Colonic mucosa (tissue), 4 donors: ENCODE measurements at places on chromosomes 1 and 21.

- DNase-seq: no peak
Observed at GRCh38 chr1:153174624-153175023, 23.9 kb upstream of the SPRR2G start.

- no peak for DNase-seq
Observed at GRCh38 chr1:17507915-17508314, 31.6 kb upstream of the ARHGEF10L start.

GRCh38 chr1:99647490-99647889 lies 1.6 kb downstream of the PALMD start:
- no peak for DNase-seq

GRCh38 chr1:78760858-78761257 lies 111.2 kb downstream of the IFI44 start:
- no peak for DNase-seq

- no peak for DNase-seq
Observed at GRCh38 chr1:12085643-12086260, 22.6 kb downstream of the TNFRSF8 start.

- no peak for DNase-seq
Observed at GRCh38 chr1:112444269-112444668, 48.3 kb downstream of the CTTNBP2NL start.

- peak; percentile 95 for DNase-seq
Observed at GRCh38 chr1:246699095-246699735, 25.0 kb upstream of the SCCPDH start.

DNA sequence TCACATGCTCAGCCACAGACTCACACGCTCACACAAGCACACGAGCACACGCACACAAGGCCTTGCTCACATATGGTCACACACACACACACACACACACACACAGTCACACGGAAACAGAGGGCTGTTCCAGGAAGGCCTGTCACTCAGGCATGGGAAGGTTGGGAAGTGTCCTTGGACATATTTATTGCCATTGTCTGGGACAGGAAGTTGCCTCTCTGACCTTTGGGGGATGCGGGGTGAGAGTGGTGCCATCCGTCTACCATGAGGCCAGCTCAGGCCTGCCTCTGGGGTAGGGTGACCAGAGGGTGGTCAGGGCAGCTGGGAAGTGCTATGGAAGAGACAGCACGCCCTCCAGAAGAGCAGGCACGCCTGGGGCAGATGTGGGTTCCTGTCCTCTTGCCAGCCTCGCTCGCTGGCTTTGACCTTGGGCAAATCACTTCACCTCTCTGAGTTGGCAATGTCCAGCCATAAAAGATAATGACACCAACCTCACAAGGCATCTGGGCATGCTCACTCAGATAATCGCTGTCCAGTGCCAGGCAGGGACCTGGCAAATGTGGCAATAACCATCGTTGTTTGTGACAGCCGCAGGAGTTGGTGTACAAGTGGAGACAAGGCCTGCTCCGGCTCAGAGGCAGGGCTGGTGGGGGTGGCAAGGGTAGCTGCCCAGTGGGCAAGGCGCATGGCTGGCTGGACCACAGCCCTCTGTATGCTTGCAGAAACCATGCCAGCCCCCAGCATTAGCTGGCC lies 8.0 kb upstream of the GUCA2A start:
- peak; percentile 59 for DNase-seq

DNA sequence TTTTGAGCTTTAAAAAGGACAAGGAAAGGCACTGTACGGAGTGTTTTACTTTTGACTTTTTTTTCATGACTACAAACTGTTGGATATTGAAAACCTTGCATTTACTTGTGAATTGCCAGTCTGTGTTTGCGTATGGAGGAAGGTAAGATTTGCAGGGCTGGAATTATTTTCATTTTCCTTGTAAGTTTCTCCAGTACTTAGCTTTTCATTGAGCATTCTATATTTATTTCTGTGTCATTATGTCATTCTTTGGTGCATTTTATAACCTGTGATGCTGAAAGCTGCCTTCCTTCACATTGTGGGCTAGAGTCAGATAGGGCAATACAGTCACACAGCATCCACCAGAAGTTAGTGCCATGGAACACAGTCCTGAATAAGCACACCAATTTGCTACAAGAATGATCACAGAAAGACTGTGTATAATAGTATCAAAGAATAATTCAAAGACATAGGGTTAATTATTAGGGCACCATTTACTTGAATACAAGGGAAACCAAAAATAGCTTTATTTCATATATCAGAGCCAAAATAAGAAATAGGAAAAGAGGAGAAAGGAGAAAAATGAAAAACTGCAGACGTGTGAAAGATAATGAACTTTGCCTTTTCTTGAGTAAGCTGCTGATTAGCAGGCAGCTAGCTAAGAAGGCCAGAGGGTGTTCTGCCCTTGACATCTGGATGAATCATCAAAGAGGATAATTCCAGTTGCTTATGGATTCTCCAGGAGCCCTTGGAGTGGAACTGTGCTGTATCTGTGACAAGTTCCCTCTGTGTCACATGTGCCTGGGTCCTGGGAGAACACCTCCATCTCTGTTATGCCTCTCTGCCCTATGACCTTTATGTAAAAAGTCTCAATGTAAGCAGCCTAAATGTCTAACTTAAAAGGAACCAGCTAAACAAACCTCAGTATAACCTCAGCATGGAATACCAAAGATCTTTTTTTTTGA lies 8.0 kb upstream of the FAM20B start:
- peak; percentile 65 for DNase-seq

DNA sequence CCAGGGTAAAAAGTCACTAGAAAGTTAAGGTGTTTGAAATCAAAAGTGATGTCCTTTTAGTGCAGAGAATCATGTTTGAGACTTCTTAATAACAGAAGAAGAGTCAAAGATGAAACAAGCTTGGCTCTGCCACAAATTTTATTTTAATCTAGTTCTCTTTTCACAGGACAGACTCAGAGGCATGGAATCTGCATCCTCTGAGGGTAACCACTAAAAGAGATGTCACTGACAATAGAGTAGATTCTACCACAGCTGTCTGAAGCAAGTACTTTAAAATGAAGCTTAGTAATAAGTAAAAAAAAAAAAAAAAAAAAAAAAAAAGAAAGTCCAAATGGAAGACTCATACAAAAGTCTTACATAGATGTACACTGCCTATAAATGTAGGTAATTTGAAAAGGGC lies 519.7 kb upstream of the PRMT6 start:
- DNase-seq: no peak

DNA sequence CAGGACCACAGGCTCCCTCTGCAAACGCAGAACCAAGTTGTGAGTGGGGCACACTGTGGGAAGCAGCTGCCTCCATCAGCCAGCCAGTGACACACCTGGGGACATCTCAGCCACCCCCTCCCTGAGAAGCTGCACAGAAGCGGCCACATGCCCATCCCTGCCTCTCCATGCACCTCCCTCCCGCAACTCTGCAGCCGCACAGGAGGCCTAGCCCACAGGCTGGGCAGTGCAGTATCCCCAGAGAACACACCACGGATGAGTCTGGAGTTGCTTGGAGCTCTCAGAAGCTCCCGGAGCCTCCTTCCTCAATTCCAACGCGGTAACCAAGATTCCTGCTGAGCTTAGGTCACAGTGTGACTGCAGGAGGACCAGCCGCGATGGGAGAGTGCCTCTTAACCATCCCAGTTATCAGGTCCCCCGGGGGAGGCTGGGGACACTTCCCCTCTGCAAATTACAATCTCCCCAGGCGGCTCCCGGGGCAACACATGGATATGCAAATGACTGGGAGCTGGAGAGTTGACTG lies 1.2 kb upstream of the WNT3A start:
- no peak for DNase-seq

GRCh38 chr1:240878631-240879030 lies 266.7 kb upstream of the GREM2 start:
- DNase-seq: no peak

DNA sequence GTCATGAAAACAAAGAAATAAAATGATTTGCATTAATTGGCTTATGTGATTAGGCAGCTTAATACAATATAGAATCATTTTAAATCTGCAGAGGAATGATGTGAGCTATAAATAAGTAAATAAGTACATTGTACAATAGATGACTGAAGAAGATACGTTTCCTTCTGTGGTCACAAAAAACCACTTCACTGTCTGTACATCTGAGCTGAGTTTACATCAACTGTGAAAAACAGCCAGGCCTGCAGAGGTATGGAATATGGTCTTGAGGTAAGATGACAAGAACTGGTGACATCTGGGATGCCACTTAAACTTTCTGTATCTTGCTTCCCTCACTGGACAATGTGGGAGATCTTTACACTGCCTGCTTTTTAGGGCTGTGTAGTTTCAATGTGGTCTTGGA lies 130.0 kb upstream of the BEND5 start:
- no peak for DNase-seq

DNA sequence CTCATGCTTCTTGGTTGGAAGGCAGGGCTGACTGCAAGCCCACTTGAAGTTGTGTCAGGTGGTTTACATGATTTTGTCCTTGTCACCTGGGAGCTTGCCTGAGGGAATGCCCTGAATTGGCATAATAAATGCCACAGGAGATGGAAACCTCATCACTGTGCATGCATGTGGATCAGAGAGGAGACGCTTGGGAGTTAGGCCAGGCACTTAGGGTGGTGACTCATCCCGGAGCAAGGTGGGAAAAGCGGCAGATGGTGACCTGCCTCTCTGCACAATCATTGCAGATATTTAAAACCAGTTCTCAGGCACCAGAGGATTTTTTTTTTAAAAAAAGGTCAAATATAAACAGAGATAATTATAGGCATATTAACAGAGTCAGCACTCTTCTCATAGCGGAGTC lies 202.2 kb upstream of the KIAA0040 start:
- no peak for DNase-seq

DNA sequence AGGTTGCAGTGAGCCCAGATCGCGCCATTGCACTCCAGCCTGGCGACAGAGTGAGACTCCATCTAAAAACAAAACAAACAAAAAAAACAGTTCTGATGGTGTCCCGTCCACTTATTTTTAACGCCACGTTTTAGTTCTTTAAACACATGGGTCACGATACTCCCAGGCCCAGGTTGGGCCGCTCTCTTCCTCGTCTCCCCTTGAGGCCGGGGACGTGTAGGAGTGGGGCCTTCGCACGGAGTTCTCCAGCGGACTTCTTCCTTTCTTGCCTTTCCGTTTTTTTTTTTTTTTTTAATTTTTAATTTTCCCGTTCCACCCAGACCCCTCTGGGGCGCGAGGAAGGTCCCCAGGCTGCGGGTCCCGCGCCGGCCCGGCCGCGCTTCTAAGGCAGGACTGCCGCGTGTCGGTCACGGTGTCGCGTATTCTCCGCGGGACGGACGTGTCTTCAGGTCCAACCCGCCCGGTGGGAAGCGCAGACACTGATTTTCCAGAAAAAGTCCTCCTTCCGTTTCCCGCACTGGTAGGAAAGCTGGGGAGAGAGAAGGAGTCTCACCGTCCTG lies 47.5 kb upstream of the SLC19A1 start:
- no peak for DNase-seq

- DNase-seq: no peak
Observed at GRCh38 chr1:201466492-201466891, 2.5 kb downstream of the PHLDA3 start.

GRCh38 chr1:16133007-16133961 lies 22.6 kb downstream of the EPHA2 start:
- no peak for DNase-seq
